Stimulated activated CD8-positive, alpha-beta memory T cell treated with anti-CD3 and anti-CD28 coated beads, Interleukin-15, amount 100 ng/mL, for 48 hours (primary cell): ENCODE measurements at places on chromosomes 2 and 18.

GRCh38 chr2:176637486-176638166, 368.4 kb downstream of the MTX2 start:
- DNase-seq: no peak

- DNase-seq: no peak
Measured at GRCh38 chr2:170323743-170324142, 145.8 kb downstream of the MYO3B start.

DNA sequence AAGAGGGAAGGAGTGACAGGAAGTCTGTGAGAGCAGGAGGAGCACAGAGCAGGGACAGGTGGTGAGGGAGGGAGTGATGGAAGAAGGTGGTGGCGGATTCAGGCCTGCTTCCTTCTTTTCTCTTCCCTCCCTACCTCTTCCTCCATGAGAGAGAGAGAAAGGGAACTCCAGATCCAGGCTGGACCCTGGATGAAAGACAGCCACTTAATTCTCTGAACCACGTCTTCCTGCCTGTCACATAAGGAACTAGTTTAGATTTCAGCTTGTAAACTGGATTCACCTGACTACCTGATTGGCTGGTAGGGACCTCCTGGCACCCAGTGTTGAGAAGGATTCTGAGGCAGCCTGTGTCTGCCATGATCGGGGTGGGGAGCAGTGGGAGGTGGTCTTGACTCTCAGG, 48.9 kb downstream of the PAX8 start:
- no peak for DNase-seq

GRCh38 chr18:69559604-69560003, 158.9 kb downstream of the DOK6 start:
- DNase-seq: no peak

GRCh38 chr18:58178511-58178910, 134.5 kb downstream of the NEDD4L start:
- DNase-seq: no peak

GRCh38 chr2:171963198-171963597, 36.6 kb upstream of the METAP1D start:
- DNase-seq: no peak

DNA sequence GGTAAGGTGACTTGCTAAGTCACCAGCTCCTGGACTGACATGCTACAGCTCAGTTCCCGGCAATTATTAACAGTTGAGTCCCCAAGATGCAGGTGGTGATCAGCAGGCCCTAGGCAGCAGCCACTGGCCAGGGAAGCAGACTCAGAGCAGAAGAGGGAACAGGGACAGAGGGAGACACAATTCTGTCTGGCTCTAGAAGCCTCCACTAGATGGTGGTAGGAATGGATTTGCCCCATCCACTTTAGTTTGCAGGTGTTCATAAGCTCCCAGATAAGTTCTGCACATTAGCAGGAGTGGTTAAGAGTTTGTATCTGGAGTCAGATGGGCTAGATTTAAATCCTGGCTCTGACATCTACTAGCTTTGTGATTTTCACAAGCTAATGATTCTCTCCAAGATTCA, 25.5 kb upstream of the SLC1A4 start:
- DNase-seq: no peak

DNA sequence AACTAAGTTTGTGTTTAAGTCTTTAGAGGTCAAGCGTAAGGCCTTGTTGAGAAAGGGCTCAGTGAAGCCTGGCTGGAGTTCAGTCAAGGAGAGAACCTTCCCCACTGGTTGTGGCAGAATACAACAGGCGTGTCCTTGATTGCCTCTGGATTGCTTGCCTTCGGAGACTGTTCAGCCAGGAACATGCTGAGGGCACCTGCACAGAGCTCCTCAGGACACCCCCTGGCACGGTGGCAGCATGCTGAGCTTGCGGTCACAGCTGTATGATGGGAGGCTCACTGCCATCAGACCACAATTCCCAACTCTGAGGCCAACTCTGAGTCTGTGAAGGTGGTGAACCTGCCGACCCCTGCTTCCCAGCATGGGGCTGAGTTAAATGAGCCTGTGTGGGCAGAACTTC, 130.0 kb downstream of the LPIN1 start:
- DNase-seq: no peak

GRCh38 chr2:17171446-17172049, 346.7 kb downstream of the RAD51AP2 start:
- no peak for DNase-seq

GRCh38 chr2:101832114-101832513, 134.6 kb downstream of the MAP4K4 start:
- DNase-seq: no peak

DNA sequence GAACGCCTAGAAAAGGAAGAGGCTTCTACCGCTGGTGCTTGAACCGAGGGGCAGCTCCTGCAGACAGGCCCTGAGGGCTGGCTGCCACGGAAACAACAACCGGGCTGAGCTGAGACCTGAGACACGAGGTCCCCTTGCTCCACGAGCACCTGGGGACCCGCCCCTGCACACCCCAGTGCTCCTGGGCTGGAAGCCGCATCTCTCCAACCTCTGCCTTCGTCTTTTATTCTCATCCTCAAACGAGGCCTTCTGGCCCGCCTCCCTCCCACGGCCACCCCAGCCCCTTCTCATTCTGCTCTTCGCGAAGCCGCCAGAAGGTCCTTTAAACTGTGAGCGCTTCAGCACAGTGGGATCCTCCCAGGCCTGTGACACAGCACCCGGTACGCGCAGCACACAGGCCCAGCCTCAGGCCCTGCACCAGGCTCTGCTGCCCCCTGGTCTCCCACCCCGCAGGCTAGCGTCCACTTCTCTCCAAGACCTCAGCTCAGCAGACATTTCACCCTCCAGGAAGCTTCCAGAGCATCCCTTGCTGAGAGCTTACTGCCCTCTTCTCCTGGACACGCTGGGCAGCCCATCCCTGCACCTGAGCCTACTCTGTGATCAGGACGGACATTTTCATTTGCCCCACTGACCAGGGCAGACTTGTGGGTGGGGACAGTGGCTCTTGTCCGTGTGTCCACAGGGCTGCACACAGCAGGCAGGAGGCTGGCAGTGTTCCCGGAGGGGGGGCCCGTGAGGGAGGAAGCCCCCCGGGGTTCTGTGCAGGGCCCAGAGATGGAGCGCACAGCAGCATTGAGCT, 149.7 kb downstream of the PXDN start:
- no peak for DNase-seq

DNA sequence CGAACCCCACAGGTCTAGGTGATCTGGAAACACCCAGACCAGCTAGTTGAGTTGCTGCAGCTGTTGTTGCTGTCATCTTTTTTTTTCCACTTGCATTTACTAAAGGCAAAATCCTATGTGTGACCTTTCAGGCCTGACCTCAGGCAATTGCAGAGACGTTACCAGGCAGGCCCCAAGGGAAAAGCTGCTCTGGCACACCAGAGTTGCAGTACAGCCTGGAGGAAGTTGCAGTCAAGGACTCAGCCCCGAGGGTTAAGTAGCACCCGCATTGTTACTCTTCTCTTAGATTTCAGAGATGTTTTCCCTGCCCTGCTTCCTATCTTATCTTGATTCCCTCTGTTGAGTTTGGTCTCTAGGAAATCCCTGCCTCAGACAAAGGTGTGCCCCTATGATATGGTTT, 45.2 kb upstream of the SMAD2 start:
- no peak for DNase-seq

DNA sequence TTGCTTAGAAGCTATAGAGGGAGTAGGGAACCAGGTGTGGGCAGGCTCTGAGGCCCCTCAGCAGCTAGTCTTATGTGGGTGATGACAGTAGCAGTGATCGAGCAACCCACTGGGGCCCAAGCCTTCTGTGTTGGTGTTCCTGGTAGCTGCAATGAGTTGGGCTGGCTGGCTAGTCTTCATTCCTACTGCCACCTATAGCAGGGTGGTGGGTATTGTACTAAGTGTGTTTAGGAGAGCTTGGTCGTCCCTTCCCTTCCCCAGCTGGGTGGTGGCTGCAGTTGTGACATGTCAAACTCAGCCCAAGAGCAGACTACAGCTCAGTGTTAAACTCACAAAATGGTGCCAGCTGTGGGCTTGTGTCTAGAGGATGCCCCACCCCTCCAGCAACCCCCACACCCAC, 486.1 kb upstream of the UBE2E3 start:
- DNase-seq: no peak

DNA sequence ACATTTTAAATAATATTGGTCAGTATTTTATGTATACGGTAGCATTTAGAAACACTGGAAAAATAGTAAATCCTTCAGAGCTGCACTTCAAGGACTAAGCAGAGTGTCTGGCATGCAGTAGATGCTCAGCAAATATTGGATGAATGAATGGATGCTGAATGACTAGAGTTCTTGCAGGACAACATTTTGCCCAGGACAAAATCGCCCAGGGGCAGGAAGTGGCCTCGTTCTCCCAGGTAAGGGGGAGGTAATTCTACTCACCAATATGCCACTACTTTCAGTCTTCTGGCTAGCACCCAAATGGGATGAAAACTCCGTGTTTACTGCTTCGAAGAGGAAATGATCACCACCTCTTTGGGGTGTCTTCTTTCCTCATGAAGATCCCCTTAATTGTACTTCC, 4.0 kb upstream of the DGUOK start:
- DNase-seq: no peak

DNA sequence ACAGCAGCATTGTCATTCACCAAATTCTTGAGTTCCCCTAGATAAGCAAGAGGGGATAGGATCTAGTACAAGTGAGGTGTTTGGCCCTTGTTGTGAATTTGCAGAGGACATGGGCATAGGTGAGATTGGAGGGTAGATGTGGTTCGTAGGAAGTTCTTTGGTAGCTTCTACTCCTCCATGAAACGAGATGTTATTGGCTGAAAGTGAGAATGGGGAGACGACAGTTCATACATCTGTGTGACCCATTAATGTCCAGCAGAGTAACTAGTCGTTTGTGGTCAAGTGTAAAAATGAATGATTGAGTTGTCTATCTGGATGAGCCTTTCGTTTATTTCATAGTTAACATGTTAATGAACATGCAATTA, 90.4 kb downstream of the UBE2E3 start:
- DNase-seq: no peak

DNA sequence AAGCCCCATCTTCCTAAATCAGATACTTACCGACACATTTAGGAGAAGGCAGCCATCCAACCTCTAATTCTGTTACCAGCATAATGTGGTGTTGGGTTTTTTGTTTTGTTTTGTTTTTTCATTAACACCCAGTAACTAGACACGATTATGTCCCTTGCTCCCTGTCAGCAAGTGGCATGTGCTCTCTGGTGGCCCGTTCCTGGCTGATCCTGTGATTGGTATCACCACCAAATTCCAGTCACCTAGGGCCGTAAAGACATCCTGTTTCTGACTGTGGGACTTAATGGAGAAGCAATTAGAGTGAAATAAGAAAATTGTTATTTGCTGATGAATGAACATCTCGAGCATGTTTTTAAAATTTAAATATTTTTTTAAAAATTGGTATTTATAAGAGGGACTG, 5.9 kb upstream of the DLX1 start:
- DNase-seq: no peak

DNA sequence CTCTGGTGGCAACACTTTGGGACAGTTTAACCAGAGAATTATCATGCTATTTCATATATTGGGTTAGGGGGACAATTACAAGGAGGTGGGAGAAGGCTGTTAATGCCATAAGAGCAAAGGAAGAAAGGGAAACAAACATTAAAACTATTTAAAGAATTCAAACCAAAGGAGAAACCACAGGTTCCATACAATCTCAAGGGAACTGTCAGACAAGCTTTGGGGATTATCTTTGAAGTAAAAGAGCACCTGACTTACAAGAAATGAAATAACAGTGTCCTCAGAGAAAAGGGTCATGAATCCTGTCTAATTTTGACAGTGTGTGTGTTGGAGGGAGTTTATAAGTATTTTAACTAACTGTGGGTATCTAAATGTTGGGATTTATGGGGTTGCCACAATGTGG, 44.4 kb downstream of the CERS6 start:
- DNase-seq: no peak

DNA sequence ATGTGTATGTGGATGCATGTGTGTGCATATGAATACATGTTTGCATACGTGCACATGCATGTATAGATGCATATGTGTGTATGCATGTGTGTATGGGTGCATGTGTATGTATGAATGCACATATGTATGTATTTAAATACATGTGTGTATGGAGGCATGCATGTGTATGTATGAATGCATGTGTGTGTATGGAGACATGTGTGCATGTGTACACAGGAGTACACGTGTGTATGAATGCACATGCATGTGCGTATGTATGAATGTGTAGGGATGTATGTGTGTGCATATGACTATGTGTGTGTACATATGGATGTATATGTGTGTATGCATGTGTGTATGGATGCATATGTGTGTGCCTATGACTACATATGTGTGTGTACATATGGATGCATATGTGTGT, 51.9 kb downstream of the DCDC2C start:
- DNase-seq: no peak

DNA sequence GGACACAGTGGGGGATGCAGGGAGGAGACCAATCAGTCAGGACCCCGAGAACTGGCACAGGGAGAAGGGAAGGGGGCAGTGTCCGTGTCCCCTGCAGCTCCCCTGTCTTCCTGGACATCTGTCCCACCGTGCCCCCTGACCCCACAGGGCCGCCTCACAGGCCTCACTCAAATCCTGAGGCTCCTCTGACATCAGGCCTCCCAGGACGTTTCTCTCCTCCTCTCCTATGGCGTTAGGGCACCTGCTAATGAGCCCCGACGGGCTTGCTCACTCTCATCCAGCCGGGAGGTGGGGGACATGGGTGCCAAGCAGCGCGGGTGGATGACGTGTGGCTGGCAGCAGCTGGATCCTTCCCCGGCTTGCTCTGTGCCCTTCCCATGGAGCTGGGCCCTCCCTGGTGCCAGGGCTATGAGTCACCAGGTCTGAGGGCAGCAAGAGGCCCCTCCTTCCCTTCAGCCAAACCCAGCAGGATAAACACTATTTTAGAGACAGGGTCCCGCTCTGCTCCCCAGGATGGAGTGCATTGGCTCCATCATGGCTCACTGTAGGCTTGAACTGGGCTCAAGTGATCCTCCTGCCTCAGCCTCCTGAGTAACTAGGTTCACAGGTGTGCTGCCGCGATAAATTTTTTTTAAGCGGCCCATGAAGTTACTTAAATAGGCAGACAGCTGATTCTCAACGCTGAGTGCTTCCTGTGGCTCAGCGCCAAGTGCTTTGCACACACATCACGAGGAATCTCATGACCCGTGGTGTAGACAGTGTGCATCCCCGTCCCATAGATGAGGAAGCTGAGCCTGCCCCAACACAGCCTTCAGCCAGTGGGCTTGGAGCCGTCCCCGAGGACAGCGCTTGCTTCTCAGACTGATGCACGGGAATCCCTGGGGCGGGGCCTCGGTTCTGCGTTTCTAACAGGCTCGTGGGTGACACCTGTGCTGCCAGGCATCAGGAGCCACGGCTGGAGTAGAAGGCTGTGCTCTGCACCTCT, 64.5 kb upstream of the HDAC4 start:
- DNase-seq: no peak

DNA sequence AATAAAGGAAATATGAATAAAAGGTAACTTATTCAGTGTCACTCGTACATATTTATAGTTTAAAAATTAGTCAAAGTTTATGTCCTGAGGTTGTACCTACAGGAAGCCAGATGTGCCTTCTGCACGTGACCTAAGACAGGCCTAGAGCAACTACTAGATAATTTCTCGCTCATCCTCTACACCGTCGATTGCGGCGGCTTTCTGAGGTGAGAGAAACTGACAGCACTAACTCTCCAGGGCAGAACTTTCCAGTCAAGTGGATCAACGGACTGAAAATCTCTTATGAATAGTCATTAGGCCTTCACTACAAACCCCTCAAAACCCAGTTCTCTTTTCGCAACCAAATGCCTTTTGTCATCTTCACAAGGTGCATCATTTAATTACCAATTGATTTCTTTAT, 54.2 kb downstream of the ZEB2 start:
- no peak for DNase-seq

- DNase-seq: no peak
Measured at GRCh38 chr2:3427272-3427671, 47.8 kb downstream of the TRAPPC12 start.
